Activated T-cell treated with anti-CD3 and anti-CD28 coated beads for 24 hours (primary cell): ENCODE measurements at places on chromosomes 13 and 19.

DNA sequence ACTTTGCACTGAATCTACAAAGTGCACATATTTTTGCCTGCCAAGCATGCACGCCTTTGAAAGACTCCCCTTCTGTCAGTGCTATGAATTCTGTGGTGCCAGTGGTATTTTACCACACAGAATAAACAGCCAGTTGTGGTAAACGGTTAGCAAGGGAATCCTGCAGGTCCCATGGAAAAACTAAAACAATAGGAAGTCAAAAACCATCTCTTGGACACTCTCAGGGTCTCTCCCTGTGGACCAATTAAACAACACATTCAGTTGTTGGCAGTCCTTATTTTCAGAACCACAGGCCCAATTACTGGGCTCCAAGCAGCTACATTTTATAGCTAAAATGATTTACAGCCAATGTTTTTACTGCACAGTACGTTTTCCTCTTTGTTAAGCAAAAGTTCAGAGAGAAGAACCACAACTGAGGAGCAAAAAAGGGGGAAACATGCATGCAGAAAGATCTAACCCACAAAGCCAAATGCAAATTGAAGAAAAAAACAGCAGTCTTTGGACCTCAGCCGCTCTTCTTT is 116.9 kb downstream of the KCTD12 start:
- no peak for DNase-seq

GRCh38 chr19:11296264-11296663 is 304 bp downstream of the TSPAN16 start:
- no peak for DNase-seq

GRCh38 chr19:30165228-30165813 is 206.9 kb upstream of the ZNF536 start:
- DNase-seq: no peak

DNA sequence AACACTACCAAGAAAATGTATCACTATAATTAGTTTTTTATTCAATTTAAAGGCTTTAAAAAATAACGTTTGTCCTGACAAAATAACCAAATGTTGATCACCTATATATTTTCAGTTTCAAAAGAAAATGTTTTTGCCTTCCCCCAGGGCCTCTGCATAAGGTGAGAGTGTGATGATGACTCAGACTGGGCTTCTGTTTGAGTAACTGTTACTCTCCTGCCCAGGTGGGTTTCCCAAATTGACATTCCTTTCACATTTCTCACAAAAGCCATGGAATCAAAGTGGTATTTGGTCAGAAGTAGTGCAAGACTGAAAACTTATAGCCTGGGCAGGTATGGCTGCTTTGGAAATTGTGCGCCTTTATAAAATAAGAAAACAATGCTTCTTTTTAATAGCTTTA is 180.6 kb downstream of the COG6 start:
- no peak for DNase-seq

- DNase-seq: no peak
Observed at GRCh38 chr19:29259153-29259552, 46.2 kb upstream of the UQCRFS1 start.

DNA sequence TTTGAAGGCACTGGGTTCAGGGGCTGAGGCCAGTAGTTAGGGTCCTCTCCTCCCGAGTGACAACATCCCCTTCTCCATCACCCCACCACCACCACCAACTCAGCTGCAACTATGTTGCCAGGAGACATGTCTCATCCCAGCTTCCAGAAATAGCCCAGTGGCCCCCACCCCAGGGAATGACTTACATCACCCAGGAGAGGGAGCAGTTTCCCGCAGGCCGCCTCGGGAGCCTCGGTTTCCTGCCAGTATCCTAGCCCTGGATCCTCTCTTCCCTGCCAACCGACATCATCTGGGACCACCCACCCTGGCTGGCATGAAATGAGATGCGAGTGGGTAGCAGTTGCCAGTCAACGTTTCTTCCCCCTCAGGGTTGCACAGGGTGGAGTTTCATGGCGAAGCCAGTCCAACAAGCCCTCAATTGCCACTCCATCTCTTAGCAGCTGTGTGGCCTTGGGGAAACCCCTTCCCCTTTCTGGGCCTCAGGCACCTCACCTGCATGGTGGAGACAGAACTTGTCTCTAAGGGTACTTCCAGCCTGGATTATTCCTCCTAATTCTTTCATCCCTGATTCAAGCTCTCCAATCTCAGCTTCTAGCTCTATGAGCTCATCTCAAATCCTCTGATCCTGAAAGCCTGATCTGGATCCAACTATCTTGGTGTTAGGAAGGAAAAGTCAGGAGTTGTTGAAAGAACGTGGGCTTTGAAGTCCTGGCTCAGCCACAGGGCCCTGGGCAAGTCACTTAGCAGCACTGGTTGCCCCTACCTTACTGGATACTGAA is 3.9 kb upstream of the GSK3A start:
- DNase-seq: no peak

DNA sequence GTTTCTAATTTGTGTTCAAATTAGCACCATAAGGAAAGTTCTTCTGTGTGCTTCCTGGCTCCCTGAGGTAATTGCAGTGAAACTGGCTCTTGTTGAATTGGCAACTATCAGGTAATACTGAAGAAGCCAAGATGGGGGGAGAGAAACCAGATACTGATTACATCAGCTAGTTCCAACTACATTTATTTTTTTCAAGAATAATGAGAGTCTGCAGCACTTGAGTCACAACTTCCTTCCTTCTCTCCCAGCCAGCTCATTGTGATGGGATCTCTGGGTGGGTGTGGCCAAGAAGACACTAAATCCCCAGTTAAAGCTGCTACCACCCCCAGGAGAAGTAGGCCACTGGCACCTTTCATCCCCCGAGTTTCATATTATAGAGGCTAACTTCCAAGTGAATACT is 100.7 kb upstream of the RXFP2 start:
- no peak for DNase-seq

DNA sequence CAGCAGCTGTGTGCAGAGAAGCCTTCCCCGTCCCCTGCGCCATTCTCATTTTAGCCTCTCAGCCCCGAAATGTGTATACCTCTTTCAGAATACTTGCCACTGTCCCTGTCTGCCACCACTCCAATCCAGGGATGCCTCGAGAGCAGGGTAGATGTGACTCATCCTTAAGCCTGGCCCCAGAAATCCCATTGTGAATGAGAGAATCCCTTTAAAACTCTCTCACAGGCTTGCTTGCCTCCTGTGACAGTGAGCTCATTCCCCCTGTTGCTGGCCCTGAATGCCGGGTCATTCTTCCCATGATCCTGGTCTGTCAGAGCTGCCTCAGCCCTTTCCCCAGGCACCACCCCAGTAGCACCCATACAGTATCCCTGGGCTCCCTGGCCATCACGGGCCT is 9.6 kb downstream of the AP2A1 start:
- DNase-seq: no peak

GRCh38 chr13:73973156-73973555 is 161.0 kb downstream of the KLF12 start:
- DNase-seq: no peak

DNA sequence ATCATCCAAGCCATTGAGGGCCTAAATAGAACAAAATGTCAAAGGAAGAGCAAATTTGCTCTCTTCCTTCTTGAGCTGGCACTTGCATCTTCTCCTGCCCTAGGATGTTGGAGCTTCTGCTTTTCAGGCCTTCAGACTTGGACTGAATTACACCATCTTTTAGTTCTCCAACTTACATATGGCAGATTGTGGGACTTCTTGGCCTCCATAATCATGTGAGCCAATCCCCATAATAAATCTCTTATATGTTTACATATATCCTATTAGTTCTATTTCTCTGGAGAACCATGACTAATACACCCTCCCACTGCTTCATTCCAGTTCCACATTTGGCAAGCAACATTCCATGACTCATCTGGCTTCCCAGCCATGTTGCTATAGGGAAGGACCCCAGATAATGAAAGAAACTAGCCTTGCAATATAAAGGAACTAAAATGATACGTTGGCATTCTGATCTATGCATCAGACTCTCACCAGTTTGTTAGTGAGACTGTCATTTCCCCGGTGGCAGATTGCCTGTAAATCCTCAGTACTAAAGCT is 11.0 kb upstream of the ACOD1 start:
- no peak for DNase-seq

DNA sequence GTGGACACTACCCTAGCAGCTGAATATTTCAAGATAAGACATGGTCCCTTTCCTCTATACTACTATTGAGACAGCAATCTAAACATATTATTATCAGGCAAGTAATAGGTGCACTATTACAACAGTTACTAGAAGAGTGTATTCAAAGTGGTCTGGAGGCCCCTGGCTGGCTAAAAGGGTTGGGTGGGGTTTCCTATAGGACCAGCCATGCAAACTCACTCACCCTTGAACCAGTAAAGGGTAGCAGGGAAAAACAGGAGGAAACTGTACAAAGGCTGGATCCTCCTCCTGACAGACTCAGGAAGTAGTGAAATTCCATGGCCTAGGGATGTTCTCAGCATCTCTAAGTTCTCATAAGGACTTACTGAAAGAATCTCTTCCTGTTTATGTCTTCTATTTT is 7.7 kb downstream of the SMAD9 start:
- DNase-seq: no peak

DNA sequence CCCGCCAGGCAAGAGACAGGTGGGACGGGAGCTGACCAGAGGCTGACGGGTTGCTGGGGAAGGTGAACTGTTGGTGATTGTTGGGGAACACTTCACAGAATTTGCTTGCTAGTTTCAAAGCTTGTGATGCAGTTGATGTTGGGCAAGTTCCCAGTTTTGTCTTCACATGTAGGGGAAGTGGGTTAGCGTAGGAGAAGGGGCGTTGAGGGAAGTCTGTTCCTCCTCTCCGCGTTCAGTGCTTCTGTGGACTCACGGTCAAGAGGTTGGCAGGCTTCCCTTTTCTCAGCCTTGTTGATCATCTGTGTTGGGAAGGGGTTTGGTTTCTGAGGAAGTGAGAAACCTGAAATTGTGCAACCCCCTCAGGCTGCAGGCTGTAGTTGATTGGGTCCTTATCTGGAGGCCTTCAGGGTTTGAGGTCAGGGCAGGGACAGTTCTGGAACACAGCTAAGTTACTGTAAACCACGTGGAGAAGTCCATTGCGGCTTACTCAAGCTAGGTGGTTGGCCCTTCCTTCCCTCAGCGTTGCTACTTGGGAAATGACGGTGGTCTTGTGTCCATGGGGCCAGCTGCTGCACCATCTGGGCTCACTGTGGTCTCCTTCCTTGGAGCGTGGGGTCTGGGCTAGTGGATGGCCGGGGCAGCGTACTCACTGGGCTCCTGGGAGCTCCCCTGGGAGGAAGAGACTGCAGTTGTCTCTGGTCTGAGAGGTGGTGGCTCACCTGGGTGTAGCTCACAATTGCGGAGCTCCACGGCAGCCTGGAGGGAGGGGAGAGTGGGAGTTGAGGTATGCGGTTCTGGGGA is 7.5 kb downstream of the RPS9 start:
- DNase-seq: peak; percentile 31

DNA sequence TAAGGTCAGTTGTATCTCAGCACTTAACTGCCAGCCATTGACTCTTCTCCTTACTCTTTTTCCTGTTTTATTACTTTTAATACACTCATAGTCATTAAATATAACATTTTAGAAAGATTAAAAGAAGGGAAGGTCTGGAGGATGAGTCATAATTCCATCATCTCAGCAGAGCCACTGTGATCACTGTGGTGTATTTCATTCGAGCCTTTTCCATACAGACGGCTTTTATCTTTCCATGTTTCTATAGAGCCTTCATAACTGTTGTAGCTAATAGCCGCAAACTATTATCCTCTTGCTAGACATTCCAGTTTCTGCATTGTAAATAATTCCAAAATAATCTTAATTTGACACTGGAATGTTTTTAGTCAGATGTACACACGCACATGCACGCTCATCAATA is 4.7 kb upstream of the FLT1 start:
- DNase-seq: no peak

DNA sequence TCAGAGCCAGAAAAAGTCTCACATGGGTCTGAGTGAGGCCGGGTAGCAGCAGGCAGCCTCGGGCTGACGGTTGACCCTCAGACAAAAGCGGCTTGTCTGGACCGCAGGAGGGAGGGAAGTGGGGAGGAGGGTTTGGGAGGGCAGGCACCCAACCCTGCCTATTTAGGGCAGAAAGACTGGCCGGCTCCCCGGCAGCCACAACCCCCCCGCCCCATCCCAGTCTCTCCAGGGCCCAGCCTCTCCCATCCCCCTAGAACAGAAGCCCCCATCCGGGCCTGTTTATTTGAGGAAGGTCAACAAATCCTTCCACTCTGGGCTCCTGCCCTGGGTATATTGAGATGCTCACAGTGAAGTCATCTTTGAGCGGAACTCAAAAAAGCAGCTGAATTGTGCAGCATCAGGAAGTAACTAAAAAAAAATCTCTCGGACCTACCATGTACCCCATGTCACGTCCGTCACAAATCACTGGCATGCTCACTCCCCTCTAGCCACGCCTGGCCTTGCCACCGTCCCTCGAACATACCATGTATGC is 6.3 kb downstream of the DACT3 start:
- DNase-seq: no peak

- DNase-seq: no peak
Observed at GRCh38 chr13:95858286-95859075, 181.5 kb downstream of the DNAJC3 start.

- no peak for DNase-seq
Observed at GRCh38 chr13:33776239-33776881, 41.6 kb upstream of the RFC3 start.

- no peak for DNase-seq
Observed at GRCh38 chr19:28020619-28021258, 1192.2 kb downstream of the UQCRFS1 start.

- no peak for DNase-seq
Observed at GRCh38 chr19:2769218-2769617, 13.9 kb downstream of the SGTA start.

- DNase-seq: no peak
Observed at GRCh38 chr13:38636761-38637160, 50.1 kb upstream of the FREM2 start.

DNA sequence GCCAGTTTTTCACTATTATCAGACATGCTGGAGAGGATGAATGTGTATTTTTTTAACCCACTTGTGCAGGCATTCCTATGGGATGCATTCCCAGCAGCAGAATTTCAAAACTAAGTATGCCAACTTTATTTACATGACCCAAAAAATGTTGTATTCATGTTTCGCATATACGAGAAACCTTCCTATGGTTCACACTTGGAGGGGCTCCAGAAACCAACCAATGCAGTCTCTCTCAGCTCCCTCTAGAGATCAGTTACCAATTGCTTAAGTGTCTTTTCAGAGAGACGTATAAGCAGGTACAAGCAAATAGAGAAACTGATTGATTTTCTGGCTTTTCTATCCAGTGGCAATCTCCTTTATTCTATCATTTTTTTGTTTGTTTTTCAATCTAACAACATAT is 5.5 kb upstream of the PTOV1 start:
- DNase-seq: no peak

DNA sequence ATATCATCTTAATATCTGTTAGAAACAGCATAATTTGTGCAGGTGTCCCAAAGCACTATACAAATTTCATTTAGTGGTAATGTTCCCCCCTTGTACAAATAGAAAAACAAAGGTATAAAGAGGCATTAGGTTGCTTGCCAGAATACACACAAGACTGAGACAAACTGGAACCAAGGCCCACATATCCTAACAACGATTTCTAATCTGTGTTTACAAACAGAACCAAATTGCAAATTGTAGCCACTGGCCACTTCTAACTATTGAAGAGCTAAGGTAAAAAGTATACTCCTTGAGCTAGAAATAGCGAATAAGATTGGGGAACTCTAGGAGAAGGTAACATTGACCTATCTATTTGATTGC is 526.1 kb downstream of the KLF12 start:
- no peak for DNase-seq

DNA sequence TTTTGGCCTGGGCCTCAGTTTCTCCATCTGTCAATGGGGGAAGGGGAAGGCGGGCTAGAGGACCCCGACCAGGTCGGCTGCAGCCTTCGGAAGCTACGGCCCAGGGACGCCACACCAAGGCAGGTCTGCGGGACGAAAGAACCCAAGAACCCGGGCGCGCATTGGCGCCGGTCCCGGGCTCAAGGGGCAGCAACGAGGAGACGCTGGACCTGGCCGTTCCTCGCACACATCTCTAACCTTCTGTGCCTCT is 739 bp upstream of the ILF3 start:
- DNase-seq: no peak
